Glutamatergic neuron (in vitro differentiated cells): ENCODE measurements at places on chromosomes 5 and 9.

DNA sequence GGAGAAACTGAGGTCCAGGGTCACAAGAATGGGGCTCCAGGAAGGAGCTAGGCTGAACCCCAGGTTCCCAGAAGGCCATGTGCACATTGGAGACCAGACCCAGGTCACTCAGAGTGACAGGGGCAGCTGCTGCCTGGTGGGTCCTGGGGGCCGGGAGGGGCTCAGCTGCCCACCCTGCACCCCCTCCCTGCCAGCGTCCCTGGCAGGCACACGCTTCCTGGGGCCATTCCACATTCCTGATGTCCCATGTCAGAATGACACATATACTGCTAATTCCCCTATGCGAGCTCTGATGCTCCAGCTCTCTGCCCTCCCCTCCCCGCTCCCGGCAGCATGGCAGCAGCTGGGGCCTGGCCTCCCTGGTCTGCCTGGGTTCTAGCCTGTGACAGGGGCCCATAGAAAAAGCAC lies 14.0 kb downstream of the FGFR4 start:
- no peak for DNase-seq

DNA sequence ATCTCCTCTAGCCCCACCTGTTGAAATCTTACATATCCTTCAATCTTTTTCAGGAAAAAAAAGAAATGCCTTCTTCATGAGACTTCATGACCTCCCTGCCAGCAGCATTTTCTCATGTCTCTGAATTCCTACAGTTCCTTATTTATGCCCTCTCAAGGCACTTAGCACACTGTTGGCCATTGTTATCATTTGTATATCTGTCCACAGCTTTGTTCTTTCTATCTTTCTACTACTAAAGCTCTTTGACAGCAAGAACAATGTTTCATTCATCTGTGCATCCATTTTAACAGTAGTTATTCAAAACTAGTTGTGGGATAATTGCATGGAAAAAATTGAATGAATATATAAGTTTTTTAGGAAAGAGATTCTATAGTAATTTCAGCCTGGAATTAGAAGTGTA lies 20.9 kb upstream of the GZMA start:
- no peak for DNase-seq

DNA sequence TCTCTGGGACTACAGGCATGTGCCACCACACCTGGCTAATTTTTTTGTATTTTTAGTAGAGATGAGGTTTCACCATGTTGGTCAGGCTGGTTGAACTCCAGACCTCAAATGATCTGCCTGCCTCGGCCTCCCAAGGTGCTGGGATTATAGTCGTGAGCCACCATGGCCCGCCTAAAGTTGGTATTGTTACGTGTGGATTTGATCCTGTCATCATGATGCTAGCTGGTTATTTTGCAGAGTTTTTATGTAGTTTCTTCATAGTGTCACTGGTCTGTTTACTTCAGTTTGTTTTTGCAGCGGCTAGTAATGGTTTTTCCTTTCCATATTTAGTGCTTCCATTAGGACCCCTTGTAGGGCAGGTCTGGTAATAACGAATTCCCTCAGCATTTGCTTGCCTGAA lies 85.9 kb downstream of the CACNA1B start:
- DNase-seq: no peak

- peak; percentile 60 for DNase-seq
These were observed 15.8 kb upstream of the ABO start for GRCh38 chr9:133290751-133291302.

- DNase-seq: no peak
These were observed 3.7 kb upstream of the RNF44 start for GRCh38 chr5:176540956-176541337.

DNA sequence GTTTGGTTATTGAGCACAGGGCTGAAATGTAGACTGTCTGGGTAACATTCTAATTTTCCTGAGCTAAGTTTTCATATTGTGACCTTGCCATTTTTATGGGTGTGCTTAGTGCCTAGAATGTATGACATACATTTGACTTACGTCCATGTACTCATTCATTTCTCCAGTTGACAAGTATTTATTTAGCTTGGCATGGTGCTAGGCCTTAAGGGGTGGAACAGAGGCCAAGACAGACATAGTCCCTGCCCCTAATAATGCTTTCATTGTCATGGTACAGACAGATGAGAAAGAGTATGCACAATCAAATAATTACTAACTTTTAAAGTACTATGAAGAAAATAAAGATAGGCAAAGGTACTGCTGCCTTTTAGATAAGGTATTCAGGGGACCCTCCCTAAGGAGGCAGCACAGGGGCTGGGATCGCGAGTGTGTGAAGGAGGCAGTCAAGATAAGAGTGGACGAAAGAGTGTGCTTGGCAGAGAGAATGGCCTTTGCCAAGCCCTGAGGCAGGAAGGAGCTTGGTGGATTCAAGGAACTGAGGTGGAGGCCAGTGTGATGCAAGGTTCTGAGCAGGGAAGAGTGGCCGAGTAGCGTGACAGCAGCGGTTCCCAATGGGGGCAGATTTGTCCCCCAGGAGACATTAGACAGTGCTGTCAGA lies 128.0 kb downstream of the PIP5K1B start:
- DNase-seq: no peak

DNA sequence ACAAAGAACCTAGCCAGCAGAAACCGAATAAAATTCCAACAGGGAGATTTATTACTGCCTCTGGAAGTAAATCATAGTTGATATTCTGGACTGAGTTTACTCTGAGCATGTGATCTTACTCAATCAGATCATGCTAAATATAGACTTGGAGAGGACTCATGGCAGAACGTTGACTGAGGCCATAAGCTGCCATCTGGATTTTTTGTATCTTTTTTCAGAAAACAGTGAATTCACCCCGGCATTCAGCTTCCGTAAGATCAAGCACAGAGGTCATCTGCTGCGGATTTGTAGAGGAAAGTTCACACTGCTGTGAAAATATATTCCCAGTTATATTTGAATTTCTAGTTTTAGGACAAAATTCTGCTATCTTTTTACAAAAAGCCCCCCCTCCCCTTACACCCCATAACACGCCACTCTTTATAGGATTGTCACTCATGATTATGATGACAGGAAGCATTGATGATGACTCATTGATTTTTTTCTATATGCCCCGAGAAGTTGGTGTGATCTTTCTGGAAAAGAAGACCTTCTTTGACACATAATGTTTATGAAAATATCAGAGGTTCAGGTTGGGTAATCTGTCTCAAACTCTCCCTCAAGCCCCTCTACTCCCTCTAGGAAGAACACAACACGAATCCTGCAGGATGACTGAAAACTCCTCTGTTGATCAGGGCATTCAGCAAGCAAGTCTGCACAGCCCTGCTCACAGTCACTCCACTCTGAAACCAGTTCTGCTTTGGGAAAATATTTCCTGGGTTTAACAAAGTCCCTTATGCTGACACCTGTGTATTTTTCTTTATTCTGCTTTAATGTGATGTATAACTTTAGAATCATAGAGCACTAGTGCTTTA lies 70.8 kb downstream of the NXNL2 start:
- DNase-seq: no peak

GRCh38 chr5:171024084-171024483 lies 162.3 kb downstream of the RANBP17 start:
- DNase-seq: no peak

DNA sequence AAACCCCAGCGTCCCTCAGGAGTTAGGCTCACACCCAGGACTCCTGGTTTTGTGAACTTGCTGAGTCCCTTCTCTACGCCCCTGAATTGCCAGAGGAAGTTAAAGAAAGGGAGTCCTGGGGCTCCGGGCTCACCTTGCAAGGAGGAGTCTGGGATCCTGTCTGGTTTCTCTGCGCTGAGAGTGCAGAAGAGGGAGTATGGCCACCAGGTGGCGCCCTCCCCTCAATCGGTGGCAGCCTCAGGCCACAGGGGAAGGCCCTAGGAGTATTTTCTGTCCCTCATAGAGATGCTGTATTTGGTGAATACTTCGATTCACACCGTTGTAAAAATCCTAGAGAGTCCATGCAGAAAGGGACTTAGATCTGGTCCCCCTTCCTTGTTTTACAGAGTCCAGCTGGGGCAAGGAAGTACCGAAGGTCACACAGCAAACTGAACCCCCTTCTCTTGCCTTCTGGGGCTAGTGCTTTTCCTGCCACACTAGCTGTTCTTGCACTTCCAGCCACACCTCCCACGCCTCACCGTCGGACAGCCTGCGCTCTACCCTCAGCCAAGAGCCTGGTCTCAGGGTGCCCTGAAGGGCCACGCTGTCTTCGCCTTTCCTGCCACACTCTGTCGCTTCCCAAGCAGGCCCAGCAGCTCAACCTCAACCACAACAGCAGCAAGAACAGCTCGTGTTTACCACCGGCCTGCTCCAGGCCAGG lies 10.2 kb downstream of the HAND1 start:
- peak; percentile 93 for DNase-seq

DNA sequence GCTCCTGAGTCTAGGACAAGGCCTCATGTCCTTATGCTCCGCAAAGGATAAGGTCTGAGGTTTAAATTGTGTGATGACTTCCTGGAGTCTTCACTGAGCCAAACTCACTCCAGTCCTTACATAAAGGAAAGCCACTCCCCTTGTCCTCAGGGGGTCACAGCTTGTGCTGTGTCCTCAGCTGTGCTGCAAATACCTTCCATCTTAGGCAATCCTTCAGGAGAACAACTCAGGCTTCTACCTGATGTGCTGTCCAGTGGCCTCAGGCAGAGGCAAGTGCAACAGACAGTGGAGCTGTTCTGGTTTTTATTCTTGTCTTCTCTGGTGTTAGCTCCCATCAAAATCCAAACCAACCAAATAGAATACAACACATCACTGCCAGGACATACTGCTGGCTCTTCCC lies 151.5 kb downstream of the TAF11L14 start:
- DNase-seq: no peak

GRCh38 chr5:126526493-126526892 lies 68.5 kb downstream of the ALDH7A1 start:
- no peak for DNase-seq

- peak; percentile 38 for DNase-seq
These were observed 49.6 kb upstream of the LMX1B start for GRCh38 chr9:126564128-126564527.

DNA sequence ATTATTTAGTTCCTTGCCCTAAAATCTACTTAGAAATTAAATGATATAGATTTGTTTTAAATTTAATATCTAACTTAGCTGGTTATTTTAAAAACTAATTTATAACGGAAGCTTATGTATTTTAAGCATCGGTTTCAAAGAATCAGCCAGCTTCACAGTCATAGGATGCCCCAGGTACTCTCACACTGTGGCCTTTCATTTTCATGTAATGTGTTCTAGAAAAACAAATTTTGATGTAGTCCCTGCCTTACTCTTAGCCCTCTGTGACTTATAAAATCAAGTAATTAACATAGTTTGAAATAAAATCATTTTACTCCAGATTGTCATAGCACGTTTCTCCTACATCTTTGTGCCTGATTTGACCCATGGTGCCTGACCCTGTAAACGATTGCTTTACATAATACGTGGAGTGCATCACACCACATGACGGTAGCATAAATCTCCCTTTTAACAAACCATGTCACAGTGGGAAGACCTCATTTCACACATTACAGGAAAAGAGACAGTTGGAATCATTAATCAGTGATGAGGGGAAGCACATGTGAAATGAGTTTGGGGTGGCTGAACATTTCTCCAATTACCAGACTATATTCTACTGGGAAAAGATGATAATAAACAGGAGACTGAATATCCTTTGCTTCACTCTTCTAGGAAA lies 731.5 kb upstream of the CDH9 start:
- no peak for DNase-seq

GRCh38 chr9:124259158-124259808 lies 1.5 kb downstream of the NEK6 start:
- DNase-seq: no peak

- no peak for DNase-seq
These were observed 44.4 kb downstream of the PARP8 start for GRCh38 chr5:50710838-50711237.

GRCh38 chr9:130590305-130590704 lies 10.9 kb downstream of the FUBP3 start:
- DNase-seq: no peak

DNA sequence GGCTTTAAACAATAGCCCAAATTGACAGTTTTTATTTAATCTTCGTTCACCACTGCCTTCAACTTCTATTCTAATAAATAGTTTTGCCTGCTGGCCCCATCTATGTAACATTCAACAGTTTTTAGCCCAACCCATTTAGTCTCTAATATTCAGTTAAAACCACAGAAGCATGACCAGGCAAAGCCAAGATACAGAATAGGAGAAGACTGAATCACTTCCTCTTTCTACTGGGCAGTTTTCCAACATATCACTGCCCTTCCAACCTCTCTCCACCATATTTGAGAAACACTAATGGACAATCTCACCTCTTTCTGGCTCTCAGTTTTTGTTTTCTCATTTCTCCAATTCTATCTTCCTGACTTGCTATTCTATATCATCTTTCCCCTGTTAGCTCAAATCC lies 352.9 kb downstream of the DNAH5 start:
- no peak for DNase-seq

GRCh38 chr5:147750065-147750464 lies 32.5 kb downstream of the JAKMIP2 start:
- DNase-seq: peak; percentile 15
